Cardiac muscle cell (in vitro differentiated cells and primary cell): ENCODE measurements at places on chromosomes 6 and 20. TPM values are rescaled to one million over a fixed set of nuclear protein-coding genes. Genes with fewer than 3 reads are reported as not detected.

- H3K27me3 ChIP-seq, result no peaks in the 10 kb centered on the region
- H3K36me3 ChIP-seq, result no peaks in the 10 kb centered on the region
- H3K4me3 ChIP-seq, result no peak overlapping the region
- no peak for DNase-seq
- no peak overlapping the region for H3K27ac ChIP-seq
- no peaks in the 10 kb centered on the region for H3K4me1 ChIP-seq
These were observed 65.0 kb upstream of the IFNGR1 start for GRCh38 chr6:137283940-137284810.

GRCh38 chr20:4369119-4369797, 352.5 kb upstream of the PRND start:
- H3K4me3 ChIP-seq, result no peak overlapping the region
- no peak for DNase-seq
- no peaks in the 10 kb centered on the region for H3K36me3 ChIP-seq
- no peaks in the 10 kb centered on the region for H3K27me3 ChIP-seq

DNA sequence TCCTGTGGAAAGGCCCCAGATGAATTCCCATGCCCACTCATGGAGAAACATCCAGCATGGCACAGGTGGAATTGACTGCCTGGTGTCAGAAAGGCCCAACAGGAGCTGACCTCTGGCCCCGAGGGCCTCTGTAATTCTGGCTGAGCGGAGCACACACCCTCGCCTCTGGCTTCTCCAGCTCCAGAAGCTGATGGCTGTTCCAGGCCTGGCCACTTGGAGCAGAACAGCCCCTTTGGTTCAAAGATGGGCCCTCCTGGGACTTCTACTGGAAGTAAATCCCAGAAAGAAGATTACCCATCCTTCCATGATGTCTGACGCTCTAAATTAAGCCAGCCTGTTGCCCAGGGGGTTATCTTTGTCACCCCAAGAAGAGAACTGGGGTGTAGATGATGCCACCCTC, 275.1 kb upstream of the CDH4 start:
- H3K27ac ChIP-seq, result no peak overlapping the region
- no peak overlapping the region for H3K4me3 ChIP-seq
- H3K27me3 ChIP-seq, result no peaks in the 10 kb centered on the region
- no peaks in the 10 kb centered on the region for H3K36me3 ChIP-seq
- H3K4me1 ChIP-seq, result no peaks in the 10 kb centered on the region
- no peak for DNase-seq

- H3K36me3 ChIP-seq, result no peaks in the 10 kb centered on the region
- DNase-seq, result no peak
- no peak overlapping the region for H3K27ac ChIP-seq
- no peak overlapping the region for H3K4me3 ChIP-seq
These were observed 261.8 kb upstream of the QKI start for GRCh38 chr6:163152701-163153100.

- no peak overlapping the region for H3K27ac ChIP-seq
- H3K4me1 ChIP-seq, result peaks cover 9% of the 10 kb centered on the region
- H3K4me3 ChIP-seq, result no peak overlapping the region
These were observed 5.5 kb downstream of the ITCH start for GRCh38 chr20:34368547-34368946.

DNA sequence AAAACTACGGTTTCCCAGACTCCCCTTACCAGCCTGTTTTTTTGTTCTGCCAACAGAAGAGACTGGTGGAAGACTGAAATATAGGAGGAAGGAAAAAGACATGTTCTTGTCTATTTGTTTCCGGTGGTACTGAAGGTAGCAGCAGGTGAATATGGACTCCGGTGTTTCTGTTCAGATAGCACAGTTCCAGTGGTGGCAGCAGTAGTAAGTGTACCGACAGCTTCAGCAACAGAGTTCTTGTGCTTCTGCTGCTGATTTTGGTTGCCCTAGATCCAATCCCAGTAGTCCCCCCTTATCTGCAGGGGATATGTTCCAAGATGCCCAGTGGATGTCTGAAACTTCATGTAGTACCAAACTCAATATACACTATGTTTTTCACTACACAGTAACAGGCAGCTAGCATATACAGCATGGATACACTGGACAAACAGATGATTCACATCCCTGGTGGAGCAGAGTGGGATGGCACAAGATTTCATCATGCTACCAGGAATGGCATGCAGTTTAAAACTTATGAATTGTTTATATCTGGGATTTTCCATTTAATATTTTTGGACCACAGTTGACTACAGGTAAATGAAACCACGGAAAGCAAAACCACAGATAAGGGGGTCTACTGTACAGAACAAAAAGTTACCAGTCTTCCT, 301.8 kb downstream of the BTBD9 start:
- no peak overlapping the region for H3K27ac ChIP-seq
- H3K4me3 ChIP-seq, result no peak overlapping the region
- H3K4me1 ChIP-seq, result no peaks in the 10 kb centered on the region
- no peaks in the 10 kb centered on the region for H3K27me3 ChIP-seq

DNA sequence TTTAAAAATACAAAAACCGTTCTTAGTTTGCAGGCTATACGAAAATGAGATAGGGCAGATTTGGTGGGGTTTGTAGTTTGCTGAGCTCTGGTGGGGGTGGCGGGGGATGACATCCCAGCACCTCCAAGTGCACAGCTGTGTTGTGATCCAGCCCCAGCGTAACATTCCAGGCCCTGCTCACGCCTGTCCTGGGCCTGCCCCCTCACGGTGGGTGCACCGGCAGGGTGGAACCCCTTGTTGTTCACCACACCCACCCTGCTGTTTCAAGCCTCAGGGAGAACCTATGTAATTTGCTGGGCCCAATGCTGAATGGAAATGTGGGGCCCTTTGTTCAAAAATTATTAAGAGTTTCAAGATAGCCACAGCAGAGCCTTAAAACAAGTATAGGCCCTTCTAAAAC, 25.0 kb downstream of the ARMC2 start:
- no peaks in the 10 kb centered on the region for H3K4me1 ChIP-seq
- no peak for DNase-seq
- H3K27ac ChIP-seq, result no peak overlapping the region
- no peaks in the 10 kb centered on the region for H3K36me3 ChIP-seq
- no peak overlapping the region for H3K4me3 ChIP-seq

GRCh38 chr20:21513181-21513663, 642 bp downstream of the NKX2-2 start:
- peaks cover 3% of the 10 kb centered on the region for H3K4me1 ChIP-seq
- no peak overlapping the region for H3K4me3 ChIP-seq
- H3K27ac ChIP-seq, result no peak overlapping the region

DNA sequence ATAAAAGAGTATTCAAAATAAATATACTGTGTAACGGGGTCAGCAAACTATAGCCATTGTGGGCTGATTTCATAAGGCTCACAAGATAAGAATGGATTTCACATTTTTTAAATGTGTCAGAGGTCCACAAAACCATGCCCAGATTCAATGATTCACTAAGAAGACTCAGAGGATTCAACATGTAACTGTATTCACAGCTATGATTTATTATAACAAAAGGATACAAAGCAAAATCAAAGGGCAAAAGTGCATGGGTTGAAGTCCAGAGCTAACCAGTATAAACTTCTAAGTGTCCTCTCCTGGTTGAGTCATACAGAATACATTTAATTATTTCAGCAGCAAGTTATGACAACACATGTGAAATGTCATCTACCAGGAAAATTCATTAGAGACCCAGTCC, 49.2 kb downstream of the TBC1D32 start:
- peak; percentile 74 for DNase-seq
- H3K27me3 ChIP-seq, result no peaks in the 10 kb centered on the region
- no peak overlapping the region for H3K4me3 ChIP-seq

DNA sequence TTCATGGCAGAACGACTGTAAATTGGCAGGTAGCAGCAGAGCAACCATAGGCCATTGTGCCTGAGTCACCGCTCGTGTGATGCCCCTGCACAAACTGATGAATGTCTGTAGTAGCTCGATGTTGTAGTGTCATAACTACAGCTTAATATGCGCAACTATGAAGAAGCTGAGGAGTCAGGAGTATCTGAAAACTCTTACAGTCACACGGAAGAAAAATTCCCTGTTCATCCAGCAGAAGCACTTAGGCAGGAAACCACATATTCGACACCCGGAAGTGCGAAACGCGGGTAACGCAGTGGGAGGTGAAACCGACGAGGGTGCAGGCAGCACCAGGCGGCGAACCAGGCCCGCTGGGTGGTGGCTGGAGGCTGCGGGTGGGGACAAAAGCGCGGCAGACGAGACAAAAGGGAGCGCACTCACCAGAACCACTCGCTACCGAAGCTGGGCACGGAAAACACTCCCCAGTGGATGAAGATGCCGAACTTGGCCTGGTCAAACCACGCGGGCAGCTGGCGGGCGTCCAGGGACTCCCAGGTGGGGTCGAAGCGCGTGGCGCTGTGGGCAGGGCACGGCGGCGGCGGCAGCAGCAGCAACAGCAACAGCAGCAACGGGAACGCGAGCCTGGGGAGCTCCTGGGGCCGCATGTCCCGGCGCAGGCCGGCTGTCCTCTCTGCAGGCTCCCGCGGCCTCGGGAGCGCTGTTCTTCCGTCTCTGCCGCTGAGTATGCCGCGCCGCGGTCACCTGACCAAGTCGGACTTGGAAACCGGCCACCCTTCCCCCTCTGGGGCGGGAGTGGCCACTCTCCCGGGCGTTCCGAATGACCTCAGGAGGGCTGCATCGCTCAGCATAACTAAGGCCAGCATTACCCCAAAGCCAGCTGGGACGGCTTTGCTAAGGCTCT, at the start of gene FUCA2:
Gene FUCA2 (minus strand): TSS at position 730 of the 901 bp plus-strand sequence. CDS start 86 bp downstream, at position 644.
- peaks cover 4% of the 10 kb centered on the region for H3K36me3 ChIP-seq
- peak within 1 kb of the TSS; percentile 69 for H3K27ac ChIP-seq
- H3K27me3 ChIP-seq, result no peaks in the 10 kb centered on the region
- peaks cover 4% of the 10 kb centered on the region for H3K4me1 ChIP-seq

GRCh38 chr6:166420351-166420750, 37.6 kb upstream of the MPC1 start:
- H3K27ac ChIP-seq, result no peak overlapping the region
- H3K4me1 ChIP-seq, result no peaks in the 10 kb centered on the region
- DNase-seq, result peak; percentile 48
- no peaks in the 10 kb centered on the region for H3K27me3 ChIP-seq
- H3K36me3 ChIP-seq, result no peaks in the 10 kb centered on the region
- H3K4me3 ChIP-seq, result no peak overlapping the region

GRCh38 chr20:11581271-11581670, 336.4 kb upstream of the BTBD3 start:
- H3K36me3 ChIP-seq, result no peaks in the 10 kb centered on the region
- peak; percentile 35 for DNase-seq
- no peaks in the 10 kb centered on the region for H3K4me1 ChIP-seq
- no peak overlapping the region for H3K27ac ChIP-seq
- no peaks in the 10 kb centered on the region for H3K27me3 ChIP-seq
- H3K4me3 ChIP-seq, result no peak overlapping the region

DNA sequence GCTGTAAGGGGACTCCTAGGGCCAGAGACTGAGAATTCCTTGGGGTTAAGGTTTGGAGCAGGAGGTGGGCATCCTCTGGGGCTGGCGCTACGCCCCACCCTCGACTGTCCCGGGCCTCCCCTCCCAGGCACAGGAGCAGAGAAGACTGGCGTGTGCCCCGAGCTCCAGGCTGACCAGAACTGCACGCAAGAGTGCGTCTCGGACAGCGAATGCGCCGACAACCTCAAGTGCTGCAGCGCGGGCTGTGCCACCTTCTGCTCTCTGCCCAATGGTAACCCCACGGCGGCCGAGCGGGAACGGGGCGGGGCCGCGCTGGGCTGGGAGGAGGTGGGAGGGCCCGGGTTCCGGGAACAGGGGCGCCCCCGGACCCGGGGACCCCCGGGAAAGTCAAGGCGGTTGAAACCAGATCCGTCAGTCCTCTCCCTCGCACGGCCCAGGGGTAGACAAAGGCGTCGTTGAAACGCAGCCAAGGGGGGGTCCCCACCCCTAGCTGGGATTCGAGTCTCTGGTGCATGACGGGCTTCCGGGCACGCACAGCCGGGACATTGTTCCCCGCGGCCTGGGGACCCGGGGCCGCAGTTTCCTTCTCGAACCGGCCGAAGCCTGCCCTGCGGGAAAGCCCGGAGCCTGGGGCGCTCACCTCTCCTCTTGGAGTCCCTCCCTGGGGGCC, 844 bp downstream of the WFDC2 start:
- H3K4me1 ChIP-seq, result peaks cover 4% of the 10 kb centered on the region
- peaks cover 28% of the 10 kb centered on the region for H3K27me3 ChIP-seq
- no peak overlapping the region for H3K27ac ChIP-seq
- H3K4me3 ChIP-seq, result peak overlapping the region; percentile 41
- H3K36me3 ChIP-seq, result no peaks in the 10 kb centered on the region

DNA sequence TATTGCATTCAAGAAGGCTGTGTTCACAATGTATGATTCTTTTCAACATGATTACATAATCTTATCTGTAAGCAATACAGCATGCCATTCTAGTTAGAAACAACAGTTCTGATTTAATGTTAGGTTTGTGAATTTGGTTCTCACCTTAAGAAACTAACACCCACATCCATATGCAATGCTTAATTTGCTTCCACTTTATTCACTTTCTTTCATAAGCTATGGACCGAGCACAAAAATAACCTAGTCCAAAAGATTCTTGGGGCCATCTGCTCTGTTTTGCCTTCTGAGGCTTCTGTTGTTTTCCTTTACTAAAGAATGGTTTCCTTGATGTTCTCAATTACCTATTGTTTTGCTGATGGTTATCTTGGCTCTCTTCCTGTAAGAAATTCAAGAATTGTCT, 258.2 kb downstream of the EYS start:
- no peak for DNase-seq
- no peaks in the 10 kb centered on the region for H3K36me3 ChIP-seq
- H3K27ac ChIP-seq, result no peak overlapping the region
- H3K4me3 ChIP-seq, result no peak overlapping the region
- no peaks in the 10 kb centered on the region for H3K27me3 ChIP-seq

GRCh38 chr6:140226637-140227036, 852.2 kb upstream of the CITED2 start:
- H3K27ac ChIP-seq, result no peak overlapping the region
- no peaks in the 10 kb centered on the region for H3K27me3 ChIP-seq
- H3K36me3 ChIP-seq, result no peaks in the 10 kb centered on the region

DNA sequence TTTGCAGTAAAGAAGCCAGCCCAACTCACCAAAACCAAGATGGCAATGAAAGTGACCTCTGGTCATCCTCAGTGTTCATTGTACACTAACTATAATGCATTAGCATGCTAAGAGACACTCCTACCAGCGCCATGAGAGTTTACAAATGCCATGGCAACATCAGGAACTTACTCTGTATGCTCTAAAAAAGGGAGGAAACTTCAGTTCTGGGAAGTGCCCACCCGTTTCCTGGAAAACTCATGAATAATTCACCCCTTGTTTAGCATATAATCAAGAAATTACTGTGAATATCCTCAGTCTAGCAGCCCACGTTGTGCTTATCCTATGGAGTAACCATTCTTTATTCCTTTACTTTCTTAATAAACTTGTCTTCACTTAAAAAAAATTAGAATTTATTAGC, 19.4 kb upstream of the TRERF1 start:
- no peaks in the 10 kb centered on the region for H3K4me1 ChIP-seq
- no peak for DNase-seq
- H3K4me3 ChIP-seq, result no peak overlapping the region
- H3K36me3 ChIP-seq, result no peaks in the 10 kb centered on the region
- no peak overlapping the region for H3K27ac ChIP-seq

- peak overlapping the region; percentile 95 for H3K27ac ChIP-seq
- DNase-seq, result peak; percentile 61
- H3K4me1 ChIP-seq, result peaks cover 51% of the 10 kb centered on the region
- no peaks in the 10 kb centered on the region for H3K36me3 ChIP-seq
These were observed 62.3 kb downstream of the KIAA0319 start for GRCh38 chr6:24583463-24584381.

CLVS2 gene
- total RNA-seq, result 0.03 and 0.04 TPM in 2 replicates

LIME1 gene
- 10.1 and 19.2 TPM in 2 replicates for total RNA-seq

OR2H1 gene
- total RNA-seq, result not detected in 2 replicates

SEC23B gene
- 22.9 and 26.6 TPM in 2 replicates for total RNA-seq

DEFB124 gene
- total RNA-seq, result not detected in 2 replicates

PHACTR1 gene
- 18.3 and 33.9 TPM in 2 replicates for total RNA-seq

OPN5 gene
- total RNA-seq, result 0.14 TPM in 1 of 2 replicates, not detected in the other

BPIFB4 gene
- not detected in 2 replicates for total RNA-seq

FAM83C gene
- total RNA-seq, result 0.49 TPM in 1 of 2 replicates, not detected in the other

LPA gene
- total RNA-seq, result 0.15 TPM in 1 of 2 replicates, not detected in the other

SIM1 gene
- not detected in 2 replicates for total RNA-seq

PCSK2 gene
- total RNA-seq, result 0.12 and 0.18 TPM in 2 replicates

BCKDHB gene
- 17.6 and 27.8 TPM in 2 replicates for total RNA-seq
